T-helper 17 cell (primary cell): ENCODE measurements at places on chromosomes 1 and 21. TPM values are rescaled to one million over a fixed set of nuclear protein-coding genes. Genes with fewer than 3 reads are reported as not detected.

DNA sequence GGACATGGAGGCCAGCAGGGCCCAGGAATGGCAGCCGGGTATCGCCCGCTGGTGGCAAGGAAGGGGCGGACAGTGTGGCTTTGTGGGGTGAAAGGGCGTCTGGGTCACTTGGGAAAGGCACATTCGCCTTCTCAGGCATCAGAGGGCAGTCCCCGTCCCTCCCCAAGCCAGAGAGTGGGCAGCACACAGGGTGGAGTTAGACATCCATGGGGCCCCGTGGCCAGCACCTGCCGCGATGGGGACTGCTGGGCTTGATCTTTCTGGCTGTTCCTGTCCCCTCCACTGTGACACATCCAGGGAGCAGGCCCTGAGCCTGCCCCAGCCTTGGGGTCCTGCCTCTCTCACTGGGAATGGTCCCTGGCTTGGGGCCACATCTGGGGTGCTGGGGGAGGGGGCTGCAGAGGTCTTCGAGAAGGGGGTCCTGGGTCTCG lies 4.0 kb upstream of the TRPM2 start:
- DNase-seq, result no peak

- no peak for DNase-seq
These were observed 67.8 kb downstream of the POU2F1 start for GRCh38 chr1:167288390-167289074.

The MPC2 gene
- 42.3 TPM for total RNA-seq

The LCE3D gene
- total RNA-seq, result not detected
